Stimulated activated CD8-positive, alpha-beta memory T cell treated with anti-CD3 and anti-CD28 coated beads, Interleukin-12 subunit alpha, Interleukin-12 subunit beta, amount 100 ng/mL, for 4 hours (primary cell): ENCODE measurements at places on chromosomes 2 and 18.

DNA sequence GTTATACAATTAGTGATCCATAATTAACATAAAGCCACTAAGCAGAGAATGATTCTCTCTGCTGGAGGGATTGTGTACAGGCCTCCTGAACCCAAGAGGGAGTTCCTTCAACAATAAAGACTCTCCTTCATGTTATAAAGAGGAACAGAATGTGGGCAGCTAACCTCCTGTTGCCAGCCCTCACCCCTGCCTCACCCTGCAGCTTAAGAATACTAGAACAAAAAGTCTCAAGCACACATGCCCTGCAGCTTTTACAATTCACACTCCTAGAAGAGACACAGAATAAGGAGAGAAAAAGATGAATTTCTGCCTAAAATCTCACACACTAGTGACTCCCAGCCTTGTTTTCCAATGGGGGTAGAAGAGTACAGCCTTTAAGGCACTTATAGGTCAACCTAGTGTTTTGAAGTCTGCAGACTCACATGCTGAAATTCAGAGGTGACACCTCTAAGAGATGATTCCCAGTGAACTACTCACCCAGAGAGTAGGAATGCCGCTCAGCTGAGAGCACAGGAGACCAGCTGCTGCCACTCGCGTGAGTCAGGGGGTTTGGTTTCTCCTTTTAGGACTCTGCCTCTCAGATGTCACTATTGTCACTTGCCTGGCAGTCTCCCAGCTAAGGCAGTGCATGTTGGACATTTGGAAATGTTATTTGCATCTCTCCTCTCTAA is 32.5 kb upstream of the IL1RL1 start:
- no peak for DNase-seq

DNA sequence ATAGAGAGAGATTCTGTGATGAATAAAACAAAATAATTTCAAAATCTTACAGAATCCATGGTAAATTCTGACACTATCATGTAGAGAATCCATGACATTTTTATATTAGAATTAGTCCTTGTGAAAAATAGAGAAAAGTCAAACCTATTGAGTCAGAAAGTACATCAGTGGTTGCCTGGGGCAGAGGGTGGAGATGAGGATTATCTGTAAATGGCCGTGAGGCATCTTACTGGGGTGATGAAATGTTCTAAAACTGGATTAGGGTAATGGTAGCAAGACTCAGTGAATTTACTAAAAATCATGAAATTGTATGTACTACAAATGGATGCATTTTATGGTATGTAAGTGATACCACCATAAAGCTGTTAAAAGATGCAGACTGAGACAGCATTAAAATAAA is 323.1 kb downstream of the SLC8A1 start:
- DNase-seq = no peak

- DNase-seq = no peak
These were observed 94.9 kb downstream of the ARL6IP6 start for GRCh38 chr2:152813351-152813750.

- DNase-seq = no peak
These were observed 8.5 kb upstream of the DAW1 start for GRCh38 chr2:227862741-227863588.

- no peak for DNase-seq
These were observed 15.2 kb downstream of the RAMP1 start for GRCh38 chr2:237874585-237875161.

GRCh38 chr2:8642366-8643068 is 39.3 kb upstream of the ID2 start:
- no peak for DNase-seq

DNA sequence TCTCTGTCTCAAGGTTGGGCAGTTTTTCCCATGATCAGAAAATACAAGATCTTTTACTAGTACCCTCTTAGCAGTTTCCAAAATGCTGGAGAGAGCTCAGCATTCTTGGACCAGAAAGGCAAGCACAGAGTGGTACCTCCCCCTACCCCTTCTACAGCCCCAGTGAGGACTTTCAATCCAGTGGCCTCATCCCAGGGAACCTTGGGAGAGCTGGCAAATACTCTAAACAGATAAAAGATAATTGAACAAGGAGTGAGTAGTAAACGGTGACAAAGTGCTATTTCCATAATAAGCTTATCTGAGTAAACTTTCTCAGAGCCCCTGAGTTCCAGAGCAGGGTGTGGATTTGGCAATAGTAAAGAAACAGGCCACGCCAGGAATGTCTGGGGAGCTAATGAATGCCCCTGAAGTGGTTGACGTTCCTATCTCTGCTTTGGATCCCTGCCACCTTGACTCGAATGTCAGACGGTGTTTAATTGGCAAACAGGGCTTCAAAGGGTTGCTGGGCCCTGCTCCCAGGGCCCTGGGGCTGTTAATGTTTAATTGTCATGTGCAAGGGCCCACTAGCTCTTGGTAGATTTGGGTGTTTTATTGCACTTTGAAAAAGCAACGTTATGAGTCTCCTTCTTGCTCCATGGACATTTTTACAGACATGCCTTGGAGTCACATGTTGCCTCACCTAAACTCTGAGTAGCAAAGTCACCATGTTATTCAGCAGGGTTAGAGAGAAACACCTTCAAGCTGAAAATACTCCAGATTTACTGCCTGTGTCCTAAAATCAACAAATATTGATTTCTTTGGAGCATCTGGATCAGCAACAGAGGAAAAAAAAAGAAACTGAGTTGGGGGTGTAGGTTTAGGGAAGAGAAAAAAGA is 239.9 kb downstream of the CYRIA start:
- no peak for DNase-seq

DNA sequence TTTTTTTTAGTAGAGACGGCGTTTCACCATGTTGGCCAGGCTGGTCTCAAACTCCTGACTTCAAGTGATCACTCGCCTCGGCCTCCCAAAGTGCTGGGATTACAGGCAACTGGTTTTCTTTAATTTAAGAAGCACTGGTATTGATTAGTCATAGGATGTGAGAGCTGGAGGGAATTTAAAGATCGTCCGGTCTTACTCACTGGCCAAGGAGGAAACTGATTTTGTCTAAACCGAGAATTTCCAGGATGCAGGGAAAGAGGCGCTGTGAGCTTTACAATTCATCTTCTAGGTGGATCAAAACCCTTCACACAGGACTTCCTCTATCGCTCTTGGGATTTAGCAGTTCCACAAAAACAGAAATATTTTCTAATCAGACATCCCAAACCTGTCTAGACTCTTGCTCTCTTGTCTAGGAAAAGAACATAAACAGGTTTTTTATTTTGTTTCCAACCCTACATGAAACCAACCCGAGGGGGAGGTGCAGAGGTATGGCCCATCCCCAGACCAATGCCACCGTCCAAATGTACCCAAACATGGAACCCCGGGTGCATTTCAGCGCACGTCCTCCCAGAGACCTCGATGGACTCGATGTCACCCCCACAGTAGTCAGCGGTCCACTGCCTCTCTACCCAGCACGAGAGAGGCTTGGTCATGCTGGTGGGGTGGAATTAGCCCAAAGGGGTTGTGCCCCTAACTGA is 12.5 kb upstream of the TUBB6 start:
- DNase-seq = no peak
